Hematopoietic multipotent progenitor cell treated with erythropoietin and hydrocortisone succinate and interleukin-3 and kit ligand, for 15 days (in vitro differentiated cells): ENCODE measurements at places on chromosomes 13 and 19.

GRCh38 chr13:42364613-42365000 is 92.7 kb downstream of the AKAP11 start:
- DNase-seq, result no peak

GRCh38 chr19:15732388-15732787 is 4.6 kb downstream of the OR10H2 start:
- no peak for DNase-seq

- no peak for DNase-seq
Observed at GRCh38 chr19:5121266-5122120, 152.6 kb downstream of the KDM4B start.

DNA sequence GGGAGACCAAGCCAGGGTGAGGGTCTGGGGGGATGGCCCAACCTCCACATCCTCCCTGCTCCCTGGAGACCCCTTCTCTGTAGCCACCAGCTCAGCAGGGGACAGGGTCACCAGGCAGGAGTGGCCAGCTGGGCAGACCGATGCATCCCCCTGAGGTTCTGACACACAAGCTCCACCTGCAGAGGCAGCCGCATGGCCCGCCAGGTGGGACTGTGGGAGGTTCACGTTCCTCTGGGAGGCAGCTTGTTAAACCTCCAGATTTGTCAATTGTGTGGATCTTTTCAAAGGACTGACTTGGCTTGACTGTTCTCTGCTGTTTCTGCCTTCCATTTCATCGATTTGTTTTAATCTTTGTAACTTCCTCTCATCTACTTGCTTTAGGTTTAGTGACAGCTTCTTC is 8.1 kb downstream of the POLRMT start:
- no peak for DNase-seq

DNA sequence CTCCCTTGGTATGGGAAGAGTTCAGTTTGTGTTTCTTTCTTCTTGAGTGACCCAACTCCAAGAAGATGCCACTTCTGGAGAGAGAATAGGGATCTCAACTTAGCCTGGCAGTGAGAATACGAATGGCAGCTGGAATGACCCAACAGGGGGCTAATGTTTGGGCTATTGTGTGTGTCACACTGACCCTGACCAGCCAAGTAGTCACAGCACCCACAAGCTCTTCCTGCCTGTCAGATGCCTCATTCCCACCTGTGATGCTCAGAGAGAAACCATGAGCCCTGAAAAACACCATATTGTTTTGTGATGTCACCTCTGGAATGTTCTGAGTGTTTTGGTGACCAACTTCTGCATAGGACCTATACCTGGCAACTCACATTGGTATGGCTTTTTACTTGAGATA is at the start of gene CBY2:
Gene CBY2 (plus strand): TSS at position 233 of the 400 bp plus-strand sequence. CDS start 71 bp downstream, at position 304.
- no peak for DNase-seq

DNA sequence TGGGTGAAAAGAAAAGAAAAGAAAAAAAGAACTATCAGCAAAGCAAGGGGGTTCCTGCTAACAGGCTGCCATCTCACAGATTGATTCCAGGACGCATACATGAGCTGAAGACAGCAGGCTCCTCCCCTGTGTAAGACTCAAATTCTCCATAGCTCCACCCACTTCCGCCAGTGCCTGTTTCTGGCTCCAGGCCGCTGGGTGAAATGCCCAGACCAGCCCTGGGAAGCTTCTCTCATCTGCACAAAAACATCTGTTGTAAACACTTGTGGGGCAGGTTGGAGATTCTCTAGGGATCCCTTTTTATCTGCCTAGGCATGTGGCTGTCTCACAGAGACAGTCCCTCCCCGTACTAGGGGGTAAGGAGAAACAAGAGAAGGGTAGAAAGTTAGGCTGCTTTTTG is 1054.4 kb upstream of the SPRY2 start:
- no peak for DNase-seq

DNA sequence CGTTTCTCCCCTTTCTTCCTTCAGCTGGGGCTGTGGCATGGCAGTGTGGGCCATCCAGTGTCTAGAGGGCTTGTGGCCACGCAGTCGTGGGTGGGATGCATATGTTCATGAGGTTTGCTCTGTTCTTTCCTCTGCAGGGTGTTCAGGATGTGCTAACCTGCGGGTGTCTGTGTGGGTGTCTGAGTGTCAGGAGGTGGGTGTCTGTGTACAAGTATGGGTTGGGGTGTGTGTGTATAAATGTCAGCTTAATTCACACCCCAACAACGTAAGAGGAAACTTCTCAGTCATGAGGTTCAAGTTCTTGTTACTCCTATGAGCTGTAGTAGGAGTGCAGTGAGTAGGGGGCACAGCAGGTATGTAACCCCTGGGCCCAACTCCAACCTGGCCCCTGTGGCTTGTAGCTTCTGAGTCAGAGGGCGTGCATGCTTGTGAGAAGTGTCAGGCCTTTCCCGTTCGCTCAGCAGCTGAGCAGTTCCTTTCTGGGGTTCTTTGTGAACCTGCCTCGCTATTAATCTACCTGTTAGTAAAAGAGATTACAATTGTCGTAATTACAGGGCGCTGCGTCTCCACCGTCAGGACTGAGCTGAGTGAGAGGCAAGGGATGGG is 49.1 kb downstream of the NFIX start:
- DNase-seq, result no peak

DNA sequence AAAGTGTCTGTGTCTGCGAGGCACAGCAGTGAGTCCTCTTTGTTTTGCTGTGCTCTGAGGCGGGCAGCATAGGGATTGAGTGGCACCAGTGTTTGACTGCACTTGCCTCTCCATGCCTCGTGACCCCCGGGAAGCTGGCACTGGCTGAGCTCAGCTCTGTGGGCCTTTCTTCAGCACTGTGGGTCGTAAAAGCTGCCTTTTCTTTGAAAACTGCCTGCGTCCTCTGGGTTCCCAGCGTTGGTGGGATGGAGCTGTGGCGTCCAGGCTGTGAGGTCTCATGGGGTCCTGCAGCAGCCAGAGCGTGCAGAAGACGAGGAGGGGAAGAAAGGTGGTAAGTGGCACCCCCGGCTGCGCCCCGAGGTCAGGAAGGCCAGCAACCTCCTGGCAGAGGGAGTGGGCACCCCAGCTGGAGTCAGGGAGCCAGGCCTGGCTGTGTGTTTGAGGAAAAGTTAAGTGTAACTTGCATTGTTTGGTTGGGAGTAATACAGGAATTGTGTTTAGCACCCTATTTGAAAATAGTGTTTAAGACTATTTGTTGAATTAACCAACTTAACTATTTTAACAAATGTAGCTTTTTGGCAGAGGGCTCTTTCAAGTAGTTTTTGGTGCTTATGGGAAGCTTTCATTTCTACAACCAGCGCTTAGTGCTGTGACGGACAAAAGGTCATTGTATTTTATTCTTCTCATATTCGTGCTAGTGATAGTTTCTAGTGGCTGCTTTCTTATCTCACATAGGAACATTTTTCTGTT is 79.3 kb upstream of the TEX29 start:
- no peak for DNase-seq

- DNase-seq, result no peak
Observed at GRCh38 chr13:90652036-90652435, 695.5 kb upstream of the MIR17HG start.

- DNase-seq, result no peak
Observed at GRCh38 chr13:104686484-104686883, 1620.3 kb upstream of the SLC10A2 start.

- DNase-seq, result no peak
Observed at GRCh38 chr13:76329866-76330580, 556.2 kb downstream of the KCTD12 start.

DNA sequence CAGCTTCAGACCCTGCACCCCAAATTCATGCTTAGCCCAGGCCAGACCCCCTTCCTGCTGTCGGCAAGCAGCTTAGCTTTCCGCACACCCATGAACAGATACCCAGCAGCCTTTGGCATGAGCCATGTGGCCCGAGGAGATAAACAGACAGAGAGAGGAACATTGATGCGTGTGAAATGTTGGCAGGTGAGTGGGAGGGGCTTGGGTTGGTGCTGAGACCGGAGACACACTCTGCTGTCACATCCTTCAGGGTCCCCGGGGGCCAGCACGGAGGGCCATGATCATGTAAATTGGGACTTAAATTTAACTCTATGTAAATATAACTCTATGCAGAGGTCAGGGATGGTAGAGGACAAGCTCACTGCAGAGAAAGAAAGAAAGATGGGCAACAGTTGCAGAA is 1.5 kb downstream of the CD22 start:
- no peak for DNase-seq

DNA sequence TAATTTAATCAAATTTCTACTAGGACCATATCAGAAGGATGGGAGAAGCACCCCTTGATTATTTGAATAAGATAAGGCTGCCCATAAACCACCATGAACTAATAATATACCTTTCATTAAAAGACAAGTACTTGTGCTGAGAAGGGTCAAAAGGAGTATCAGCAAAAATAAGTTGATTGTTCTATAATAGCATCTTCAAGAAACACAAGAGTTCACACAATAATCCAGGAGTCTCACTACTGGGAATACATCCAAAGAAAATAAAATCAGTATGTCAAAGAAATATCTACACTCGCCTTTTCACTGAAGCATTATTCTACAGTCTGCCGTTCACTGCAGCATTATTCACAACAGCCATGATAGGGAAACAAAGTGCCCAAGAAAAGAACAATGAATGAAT is 1310.1 kb upstream of the PCDH9 start:
- DNase-seq, result no peak

DNA sequence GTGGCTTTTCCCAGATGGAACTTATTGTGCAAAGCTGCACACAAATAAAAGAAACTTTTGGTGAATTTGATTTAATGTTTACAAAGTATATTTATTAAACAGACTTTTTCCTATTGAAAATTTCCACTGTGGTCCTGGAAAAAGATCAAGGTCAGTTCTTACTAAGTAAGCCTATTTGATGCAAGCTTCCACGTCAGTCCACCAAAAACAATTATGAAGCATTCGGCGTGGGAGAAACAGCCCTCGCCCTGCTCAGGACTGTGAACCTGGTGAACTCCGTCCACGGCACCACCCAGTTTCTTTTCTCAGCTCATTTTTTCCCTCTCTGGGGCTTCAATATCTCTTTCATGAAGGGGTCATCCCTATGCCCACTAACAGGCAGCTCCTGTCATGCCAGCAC is 149.8 kb downstream of the EFNB2 start:
- DNase-seq, result no peak
